ENCODE measurements at places on chromosomes 11 and 22.
A peak's percentile ranks its signal among the peaks of the same experiment; 100 is the strongest.

DNA sequence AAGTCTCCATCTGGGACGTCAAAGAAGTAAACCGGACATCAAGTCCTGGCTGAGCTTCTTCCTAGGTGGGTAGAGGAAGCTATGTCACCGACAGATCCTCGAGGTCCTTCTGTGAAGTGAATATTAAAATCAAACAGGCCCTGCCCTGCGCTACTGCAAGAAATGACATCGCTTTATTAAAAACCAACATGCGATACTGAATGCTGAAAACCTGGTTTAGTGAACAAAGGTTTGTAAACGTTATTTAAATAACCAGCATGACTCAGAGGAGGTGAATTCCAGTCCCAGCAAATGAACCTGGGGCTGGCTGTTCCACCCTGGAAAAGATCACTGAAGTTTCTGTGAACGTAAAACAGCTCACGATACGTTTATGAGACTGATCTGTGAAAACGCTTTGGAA lies 645 bp downstream of the RTCB start:
- no peak for DNase-seq

DNA sequence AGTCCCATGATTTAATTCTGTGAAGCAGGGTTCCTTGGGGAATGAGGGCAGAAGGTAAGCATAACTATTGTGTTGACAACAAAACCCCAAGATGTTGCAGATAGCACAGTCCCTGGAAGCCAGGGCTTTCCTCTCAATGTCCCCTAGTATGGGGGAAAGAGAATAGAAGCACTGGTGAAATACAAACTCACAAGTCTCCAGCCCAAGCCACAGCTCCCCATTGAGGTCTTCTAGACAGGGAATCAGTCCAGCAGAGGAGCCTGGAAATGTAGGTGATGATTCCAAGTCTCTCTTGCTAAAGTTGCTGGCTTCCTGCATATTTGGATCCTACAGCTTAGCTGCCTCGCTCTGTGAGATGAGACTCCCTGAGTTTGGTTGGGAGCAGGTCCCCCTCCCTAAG lies 31.7 kb upstream of the DRD2 start:
- DNase-seq = no peak

DNA sequence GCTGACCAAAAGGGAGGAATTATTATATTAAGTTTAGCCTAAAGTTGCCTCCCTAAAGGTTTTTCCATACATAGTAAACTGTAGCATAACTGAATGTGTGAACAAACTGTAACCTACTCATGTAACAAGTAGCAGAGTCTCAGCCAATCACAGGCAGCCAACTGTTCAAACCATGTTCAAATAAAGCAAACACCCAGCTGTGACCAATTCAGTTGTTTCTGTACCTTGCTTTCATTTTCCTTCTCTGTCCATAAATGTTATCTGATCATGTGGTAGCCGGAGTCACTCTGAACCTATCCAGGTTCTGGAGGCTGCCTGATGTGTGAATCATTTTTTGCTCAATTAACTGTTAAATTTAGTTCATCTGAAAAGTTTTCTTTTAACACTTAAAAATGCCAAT lies 373.5 kb downstream of the GUCY1A2 start:
- no peak for DNase-seq

DNA sequence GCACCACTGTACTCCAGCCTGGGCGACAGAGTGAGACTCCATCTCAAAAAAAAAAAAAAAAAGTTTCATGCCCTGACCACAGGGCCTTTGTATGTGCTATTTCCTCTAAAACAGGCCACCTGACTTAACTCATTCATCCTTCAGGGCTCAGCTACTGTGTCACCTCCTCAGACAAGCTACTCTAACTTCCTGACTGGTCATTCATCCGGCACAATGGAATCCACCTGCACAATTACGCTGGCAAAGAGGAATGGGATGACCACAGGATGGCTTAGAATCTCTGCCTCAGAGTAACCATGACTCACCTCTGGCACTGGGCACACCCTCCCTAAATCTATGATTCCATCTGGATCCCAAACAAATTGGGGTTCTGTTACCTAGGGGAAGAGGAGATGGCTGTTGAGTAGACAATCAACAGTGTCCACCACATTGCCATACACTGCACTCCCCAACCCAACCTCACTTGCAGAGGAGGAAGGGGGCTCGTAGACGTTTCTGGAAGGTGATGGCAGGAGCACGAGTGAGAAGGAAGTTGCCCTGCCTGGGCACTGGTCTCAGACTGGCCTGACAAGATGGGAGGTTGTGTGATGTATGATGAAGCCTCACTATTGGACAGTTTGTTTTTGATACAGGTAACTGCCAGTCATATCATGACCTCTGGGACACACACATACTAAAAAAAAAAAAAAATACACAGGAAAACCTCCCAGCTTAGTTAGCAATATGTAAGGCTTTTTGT lies 22.8 kb upstream of the HMOX1 start:
- DNase-seq = no peak

DNA sequence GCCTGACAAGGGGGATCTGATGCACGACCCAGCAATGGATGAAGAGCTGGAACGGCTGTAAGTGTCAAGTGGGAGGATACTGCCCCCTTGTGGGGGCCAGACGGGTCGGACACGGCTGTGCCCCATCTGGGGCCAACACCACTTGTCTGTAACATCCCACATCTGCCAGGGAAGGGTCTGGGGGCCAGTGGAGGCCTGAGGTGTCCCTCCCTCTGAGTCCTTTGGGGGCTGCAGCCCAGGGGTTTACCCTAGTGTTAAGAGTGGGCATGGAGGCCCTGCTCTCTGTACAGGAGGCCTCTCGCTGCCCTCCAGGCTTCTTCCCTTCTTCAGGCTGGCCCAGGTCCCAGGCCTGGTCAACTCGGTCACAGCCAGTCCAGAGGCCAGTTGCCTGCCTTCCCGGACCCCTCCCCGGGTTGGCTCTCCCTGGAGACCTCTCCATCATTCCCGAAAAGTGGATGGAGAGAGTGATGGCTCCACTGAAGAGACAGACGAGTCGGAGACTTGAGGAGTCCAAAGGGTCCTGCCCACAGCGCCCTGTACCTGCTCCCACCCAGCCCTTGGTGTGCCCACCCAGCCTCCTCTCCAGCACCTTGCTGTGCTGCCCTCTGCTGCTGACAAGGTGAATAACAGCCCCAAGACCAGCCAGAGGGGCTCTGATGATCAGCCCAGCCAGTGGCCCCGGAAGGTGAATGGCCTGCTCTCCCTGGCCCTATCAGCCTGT lies 15.4 kb downstream of the ARFGAP2 start:
- DNase-seq = peak; percentile 51

- DNase-seq = no peak
Measured at GRCh38 chr11:134407321-134407828, 4.7 kb downstream of the B3GAT1 start.

DNA sequence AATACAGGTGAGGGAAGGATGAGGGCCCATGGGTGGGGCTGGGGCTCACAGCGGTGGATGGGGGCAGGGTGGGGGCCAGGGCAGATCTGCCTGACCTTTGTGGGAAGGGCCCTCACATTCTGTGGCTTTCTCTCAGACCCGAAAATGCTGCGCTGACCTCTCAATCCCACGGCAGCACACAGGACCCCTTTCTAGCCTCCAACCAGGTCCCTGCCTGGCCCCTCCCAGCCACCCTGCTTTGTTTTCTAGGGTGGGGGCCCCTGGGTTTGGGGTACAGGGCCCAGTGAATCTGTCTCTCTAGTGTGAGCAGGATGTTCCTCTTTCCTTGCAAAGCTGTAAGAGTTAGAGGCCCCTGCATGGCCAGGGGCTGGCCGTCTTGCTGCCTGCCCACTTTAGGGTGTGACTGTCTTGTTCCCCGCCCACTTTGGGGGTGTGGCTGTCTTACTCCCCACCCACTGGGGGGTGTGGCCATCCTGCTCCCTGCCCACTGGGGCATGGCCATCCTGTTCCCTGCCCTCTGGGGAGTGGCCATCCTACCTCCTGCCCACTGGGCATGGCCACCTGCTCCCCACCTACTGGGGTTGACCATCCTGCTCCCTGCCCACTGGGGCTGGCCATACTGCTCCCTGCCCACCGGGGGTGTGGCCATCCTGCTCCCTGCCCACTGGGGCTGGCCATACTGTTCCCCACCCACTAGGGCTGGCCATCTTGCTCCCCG lies 11.5 kb downstream of the PARVG start:
- no peak for DNase-seq

DNA sequence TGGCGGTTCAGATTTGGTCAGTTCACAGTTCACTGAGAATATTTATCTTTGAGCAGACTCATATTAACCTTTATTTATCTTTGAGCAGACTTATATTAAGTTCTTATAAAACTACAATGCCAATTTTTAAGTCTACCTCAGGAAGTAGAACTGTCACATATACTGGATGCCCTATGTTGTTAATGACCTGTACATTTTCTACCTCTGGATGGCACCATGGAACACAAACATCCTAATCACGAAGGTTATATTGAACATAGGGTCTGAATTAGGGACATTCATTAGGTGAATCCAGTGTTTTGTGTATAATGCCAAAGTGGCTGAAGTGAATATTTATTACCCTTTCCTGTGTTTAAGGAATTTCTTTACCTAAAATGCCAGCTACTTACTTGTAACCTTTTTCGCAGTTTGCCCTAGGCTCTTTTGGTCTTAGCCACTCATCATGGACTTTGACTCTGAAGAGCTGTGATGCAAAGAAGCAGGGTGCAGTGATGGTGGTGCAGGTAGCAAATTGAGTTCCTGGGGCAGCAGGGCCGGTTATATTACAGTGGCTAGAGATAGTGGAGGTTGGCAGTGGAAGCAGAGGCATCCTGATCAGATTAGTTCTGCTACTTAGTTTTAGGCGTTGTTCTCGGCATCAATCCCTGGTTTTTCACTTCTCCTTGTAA lies 71.8 kb downstream of the STIM1 start:
- no peak for DNase-seq

DNA sequence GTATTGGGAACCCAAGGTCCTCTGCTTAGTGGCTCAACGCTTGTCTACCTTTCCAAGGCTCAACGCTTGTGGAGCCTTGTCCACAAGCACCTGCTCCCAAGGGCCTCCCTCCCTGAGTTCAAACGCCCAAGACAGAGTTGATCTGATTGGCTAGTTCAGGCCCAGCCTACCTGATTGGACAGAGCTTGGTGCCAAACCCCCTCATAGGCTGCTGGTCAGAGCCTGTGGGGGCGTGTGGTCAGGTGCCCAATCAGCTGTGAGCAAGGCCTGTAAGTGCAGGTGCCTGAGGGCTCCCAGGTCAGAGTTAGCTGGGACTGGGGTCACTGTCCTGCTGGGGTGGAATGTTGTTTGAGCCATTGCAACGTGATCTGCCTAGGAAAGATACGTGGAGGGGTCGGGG lies 16.9 kb upstream of the TMPRSS6 start:
- DNase-seq = no peak

DNA sequence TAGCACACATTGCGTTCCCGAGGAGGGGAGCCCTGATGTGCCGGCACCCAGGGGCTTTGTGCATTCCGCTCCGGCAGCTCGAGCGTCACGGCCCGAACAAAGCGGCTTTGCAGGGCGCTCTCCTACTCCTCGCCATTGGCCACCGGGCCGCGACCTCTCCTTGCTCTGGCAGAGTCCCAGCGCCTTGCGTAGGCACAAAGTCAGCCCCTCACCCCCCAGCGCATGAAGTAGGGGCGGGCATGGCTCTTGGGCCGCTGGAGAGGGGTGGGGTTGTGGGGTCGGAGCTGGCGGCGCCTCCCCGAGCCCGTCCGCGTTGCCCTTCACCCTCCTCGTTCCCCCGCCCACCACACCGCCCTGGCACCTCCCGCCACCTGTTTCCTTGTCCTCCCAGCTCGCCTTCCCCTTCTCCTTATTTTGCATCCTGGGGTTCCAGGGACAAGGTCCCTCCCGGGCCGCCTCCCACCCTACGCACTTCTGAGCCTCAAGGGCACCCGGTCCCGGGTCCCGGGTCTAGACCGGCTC lies 753 bp upstream of the PPARA start:
- no peak for DNase-seq

DNA sequence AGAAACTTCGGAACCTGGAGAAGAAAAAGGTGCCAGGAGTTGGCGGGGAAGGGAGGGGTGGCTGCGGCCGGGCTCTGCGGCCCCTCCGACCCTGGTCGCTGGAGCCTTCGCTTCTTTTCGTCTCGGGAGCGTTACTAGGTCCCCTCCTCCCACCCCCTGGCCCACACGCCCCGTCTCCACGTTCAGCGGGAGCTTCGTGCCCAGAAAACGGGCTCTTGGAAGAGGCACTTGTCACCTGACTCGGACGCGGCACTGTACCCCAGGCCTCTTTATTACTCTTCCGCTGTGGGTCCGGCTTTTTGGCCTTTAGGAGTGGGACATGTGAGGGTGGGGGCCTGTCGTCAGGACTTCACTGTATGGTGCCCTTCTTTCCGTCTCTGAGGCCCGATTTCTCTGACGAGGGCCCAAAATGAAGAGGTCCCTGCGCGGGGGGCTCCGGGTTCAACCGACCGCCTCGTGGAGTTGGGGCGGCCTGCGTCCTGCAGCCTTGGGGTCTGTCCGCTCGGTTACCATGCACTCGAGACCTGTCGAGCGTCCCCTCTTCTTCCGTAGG lies 1.2 kb downstream of the CAPRIN1 start:
- peak; percentile 28 for DNase-seq

- no peak for DNase-seq
Measured at GRCh38 chr11:47409440-47410369, 1.3 kb downstream of the SLC39A13 start.

DNA sequence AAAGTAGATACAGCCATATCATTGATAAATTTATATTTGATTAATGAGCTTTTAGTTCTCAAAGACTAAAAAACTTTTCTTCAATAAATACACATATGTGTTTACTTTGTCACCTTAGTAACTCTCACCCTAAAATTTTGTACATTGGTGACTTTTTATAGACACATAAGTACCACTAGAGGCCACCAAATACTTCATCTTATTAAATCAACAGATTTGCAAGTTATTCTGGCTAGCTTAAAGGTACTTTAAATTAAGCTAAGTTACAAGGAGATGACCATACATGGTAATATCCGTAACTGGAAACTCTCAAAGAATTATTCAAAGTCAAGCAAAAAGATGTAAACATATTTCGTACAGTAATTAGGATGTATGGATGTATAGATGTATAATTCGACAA lies 112.2 kb downstream of the SBF2 start:
- no peak for DNase-seq

GRCh38 chr22:35053060-35053835 lies 12.7 kb upstream of the ISX start:
- no peak for DNase-seq

DNA sequence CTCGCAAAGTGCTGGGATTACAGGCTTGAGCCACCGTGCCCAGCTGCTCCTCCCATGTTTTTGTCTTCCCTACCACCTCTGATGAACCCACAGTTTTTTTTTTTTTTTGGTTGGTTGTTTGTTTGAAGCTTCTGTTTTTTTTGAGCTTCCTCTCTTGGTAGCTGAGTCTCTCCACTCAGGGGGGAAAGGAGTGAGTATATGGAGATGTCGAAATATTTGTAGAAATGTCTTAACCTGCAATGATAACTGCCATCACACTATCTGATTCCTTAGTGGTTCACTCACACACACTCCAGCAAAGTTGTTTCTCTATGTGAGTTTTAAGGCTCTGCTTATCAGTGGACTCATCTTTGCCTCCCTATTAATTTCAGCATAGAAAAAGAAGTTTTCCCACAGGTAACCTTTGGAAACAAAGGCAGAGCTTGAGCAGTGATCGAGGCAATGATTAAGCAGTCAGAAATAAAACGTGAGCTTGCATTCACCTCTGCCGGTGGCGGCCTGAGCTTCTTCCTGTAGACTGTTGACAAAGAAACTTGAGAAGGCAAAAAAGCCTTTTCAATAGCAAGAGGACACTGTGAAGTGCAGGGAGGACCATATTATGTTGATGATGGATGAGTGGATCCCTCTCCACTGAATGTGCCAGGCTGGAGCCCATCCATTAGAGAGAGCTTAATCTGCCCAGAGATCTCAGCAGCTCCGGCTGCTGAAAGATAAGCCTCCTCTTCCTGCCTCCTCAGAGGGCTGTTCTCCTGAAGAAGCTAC lies 29.0 kb upstream of the RASSF10 start:
- no peak for DNase-seq
